ENCODE measurements at places on chromosomes 3 and 15.

DNA sequence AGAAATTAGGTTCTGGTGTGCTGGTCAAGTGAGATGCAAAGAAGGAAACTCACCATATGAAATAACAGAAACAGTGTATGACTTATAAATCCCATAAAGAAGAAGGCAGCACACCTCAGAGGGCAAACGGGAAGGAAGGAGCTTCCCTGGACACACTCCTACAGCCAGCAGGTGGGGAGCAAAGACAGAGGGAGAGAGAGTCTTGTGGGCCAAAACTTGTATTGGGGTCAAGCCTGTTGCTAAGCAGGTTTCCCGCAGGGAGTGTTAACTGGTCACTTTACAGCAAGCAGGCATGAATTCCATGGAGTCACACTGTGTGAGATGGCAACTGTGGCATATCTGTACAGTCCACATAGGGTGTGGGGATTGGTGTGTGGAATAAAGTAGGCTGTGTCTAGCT lies 222.9 kb upstream of the NDN start:
- DNase-seq, result no peak

GRCh38 chr3:136631424-136631823 lies 120.8 kb downstream of the STAG1 start:
- no peak for DNase-seq

DNA sequence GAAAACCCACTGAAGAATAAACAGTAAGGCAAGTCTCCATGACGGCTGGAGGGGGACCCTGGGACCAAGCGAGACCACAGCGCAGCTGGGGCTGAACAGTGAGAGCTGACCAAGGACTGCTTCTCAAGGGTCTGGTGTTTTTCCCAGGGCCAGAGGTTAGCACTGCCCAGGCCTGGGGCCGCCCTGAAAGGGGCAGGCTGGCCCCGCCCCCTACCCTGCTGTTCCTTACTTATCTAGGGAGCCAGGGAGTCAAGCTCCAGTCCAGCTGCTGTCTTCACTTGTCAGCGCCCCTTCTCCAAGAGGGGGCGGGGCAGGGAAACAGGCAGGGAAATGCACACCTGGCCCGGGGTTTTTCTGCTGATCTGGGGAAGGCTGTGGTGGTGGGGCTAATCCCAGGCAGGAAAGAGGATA lies 51.6 kb upstream of the HACD2 start:
- DNase-seq, result no peak

DNA sequence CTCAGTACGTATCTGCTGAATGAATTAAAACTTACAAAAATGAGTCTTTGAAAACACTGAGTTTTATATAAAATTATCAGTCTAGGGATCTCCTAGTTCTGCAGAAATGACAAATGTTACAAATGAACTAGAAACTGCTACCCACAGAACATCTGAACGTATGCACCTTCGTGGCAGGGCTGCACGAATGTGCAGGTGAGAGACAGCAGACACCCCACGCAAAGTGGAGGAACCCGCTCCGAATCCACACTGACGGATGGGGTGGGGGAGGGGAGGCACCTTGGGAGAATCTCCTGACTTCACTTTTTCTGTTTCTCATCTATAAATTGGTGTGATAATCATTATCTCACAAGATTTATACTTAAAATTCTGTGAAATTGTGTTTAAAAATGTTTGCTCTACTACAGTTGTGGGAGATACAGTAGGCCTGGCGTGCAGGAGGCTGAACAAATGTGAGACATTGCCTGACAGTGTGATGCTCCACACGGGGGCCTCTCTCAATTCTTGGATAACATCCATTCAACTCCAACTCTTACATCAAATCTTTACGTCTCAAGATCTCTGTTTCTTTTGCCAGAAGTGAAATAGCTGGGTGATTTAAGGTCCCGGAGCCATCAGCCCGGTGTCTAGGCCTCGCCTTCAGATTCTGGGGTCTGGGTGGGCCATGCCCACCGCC lies 86.9 kb downstream of the ATP10A start:
- DNase-seq, result no peak

DNA sequence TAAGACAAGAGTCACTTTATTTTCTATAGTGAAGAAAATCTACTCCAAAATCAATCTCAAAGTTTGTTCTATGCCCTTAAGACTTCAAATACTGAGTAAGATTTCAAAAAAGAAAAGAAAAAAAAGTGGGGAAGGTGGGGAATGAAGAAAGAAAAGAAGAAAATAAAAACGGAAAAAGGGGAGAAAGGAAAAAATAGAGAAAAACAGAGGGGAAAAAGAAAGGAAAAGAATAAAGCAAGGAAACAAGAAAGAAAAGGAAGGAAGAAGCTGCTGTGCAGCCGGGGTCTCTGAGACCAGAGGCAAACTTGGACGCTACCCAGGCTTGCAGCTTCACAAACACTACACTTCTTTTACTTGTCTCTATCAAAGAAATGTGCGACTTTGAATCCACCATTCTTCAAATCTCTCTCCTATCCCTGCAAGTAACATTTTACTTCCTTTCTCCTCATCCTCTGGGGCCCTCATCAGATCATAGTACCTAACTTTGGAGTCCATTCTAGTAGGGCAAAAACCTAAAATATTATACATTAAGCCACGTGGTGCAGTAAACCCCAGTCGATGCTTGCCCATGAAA lies 279.8 kb downstream of the FOXP1 start:
- no peak for DNase-seq

GRCh38 chr3:63990733-63991132 lies 32.6 kb downstream of the PSMD6 start:
- no peak for DNase-seq

DNA sequence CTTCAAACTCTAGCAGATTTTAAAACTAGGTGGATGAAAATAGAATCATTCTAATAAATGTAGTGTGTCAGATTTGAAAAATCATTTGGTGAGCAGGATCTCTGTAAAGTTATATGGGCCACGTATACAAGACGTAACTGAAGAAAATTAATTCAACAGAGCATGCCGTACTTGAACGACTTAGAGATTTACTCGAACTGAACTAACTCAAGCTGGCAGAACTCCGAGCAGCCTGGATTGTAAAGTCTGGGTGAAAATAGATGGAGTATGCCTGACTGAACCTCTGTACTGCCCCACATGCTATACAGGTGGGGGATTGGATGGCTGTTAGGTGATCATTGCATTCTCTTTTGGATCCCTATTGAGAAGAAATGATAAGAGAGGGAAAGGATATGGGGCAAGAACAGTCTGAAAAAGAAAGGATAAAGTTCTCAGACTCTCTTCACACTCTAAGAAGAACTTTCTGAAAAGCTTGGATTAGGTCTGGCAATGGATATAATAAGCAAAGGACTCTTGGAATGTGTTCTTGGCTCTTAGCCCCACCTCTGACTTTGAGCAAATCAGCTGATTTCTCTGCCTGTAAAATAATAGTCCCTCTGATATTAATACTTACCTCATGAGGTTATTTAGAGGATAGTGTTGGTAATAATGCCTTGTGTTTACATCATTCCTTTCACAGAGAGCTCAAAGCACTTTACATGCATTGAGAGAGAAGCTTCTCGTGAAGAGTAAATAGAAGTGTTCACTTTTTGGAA lies 147.5 kb downstream of the FILIP1L start:
- DNase-seq, result no peak

DNA sequence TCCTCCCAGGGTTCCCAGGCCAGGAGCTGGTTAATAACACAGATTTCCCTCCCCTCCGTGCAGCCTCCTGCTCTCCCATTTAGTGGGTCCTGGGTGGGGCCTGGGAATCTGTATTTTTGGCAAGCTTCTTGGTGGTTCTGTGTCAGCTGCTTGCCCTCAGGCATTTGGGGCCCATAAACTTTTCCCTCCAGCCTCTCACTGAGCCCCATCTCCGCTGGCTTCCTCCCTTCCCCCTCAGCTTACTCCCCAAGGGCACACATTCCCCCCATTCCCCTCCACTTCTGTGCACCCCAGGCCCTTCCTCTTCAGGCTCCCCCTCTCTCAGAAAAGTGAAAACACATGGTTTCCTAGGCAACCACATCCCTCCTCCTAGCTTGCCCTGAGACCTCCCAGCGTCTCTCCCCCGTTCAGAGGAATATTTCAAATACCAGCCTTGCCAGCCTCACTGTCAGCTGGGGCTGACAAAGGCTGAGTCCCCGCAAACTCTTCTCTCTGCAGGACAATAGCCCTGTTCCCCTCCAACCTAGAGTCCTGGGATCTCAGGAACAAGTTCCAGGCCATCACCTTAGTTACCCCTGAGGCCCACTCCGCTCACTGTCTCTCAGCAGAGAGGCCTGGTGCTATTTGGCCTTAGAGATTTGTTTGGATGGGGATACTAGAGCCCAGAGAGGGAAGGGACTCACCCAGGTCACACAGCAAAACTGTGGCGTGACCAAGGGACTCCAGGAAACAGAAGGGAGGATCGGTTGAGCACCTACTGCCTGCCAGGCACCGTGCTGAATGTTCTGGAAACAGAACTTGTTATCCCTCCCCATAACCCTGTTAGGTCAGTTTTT lies 44.6 kb upstream of the SMAD6 start:
- DNase-seq, result no peak

- peak; percentile 78 for DNase-seq
Observed at GRCh38 chr15:39287322-39288195, 293.3 kb upstream of the THBS1 start.

GRCh38 chr3:5210926-5211325 lies 23.4 kb downstream of the EDEM1 start:
- DNase-seq, result no peak

GRCh38 chr3:53134631-53135232 lies 4.5 kb upstream of the RFT1 start:
- DNase-seq, result peak; percentile 68

- no peak for DNase-seq
Observed at GRCh38 chr3:58175437-58176184, 35.2 kb downstream of the DNASE1L3 start.

DNA sequence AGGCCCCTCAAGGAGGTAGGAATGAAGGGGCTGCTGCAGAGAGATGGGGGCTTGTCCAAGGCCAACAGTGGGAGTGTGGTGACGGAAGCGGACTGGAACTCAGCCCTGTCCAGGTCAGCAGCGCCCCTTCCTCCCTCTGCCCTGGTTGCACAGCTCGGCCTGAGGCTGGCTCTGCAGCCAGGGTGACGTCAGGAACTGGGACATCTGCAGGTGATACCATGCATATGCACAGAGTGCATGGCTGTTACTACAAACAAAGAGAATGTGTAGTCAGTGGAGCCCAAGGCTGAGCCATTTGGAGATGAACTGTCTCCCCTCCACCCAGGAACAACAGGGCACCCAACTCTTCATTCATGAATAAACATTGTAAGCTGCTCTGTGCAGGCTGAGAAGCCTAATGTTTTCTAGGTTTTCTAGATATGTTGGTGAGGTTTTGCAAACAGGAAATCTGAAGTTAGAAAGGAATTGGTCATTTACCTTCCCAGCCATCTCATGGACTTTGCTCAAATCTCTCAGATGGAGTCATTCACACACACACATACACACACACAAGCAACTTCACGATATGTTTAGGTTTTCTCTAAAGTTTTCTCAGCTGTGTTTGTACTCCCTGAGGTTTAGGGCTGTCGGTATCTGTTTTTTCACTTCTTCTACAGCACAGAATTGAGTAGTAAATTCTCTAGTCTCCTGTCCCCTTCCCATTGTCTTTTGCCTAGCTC lies 117.2 kb downstream of the TLE3 start:
- no peak for DNase-seq

- DNase-seq, result no peak
Observed at GRCh38 chr3:137171834-137172603, 214.2 kb downstream of the IL20RB start.

- no peak for DNase-seq
Observed at GRCh38 chr3:116929505-116930222, 220.1 kb downstream of the TUSC7 start.

DNA sequence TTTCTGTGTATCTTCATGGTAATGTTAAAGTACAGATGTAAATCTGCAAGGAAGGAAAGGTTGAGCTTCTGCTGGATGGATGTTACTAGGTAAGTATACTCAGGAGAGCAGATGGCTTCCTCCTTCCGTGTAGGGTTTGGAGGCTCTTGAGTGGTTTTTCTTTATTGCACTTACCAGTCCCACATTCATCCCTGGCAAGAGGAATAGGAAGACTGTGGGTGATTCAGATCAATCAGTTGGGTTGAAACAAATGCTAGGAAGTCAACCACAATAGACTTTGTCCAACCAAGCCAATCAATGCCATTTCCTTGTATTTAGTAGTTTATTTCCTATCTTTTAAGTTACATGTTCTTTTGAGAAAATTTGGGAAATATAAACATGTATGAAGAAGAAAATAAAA lies 26.6 kb downstream of the MYZAP start:
- DNase-seq, result no peak

- DNase-seq, result no peak
Observed at GRCh38 chr3:13894807-13895154, 14.9 kb upstream of the WNT7A start.

- DNase-seq, result peak; percentile 24
Observed at GRCh38 chr3:184523825-184524615, 37.6 kb upstream of the EPHB3 start.

DNA sequence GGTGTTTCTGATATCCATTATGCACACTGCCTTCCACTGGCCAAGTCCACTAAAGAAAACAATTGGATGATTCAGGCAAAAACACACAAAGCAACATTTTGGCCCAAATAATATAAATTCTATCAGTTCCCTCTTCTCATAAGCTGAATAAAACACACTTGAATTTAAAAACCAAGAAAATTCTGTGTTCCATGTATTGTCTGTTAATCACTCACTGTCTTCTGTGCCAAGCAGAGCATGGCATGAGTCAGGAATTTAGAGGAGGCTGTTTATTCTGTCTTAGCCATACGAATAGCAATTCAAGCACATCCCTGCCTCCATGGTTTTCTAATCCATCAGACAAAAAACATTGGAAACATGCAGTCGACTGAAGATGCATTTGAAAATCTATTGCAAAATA lies 215.6 kb upstream of the UMPS start:
- no peak for DNase-seq

- DNase-seq, result no peak
Observed at GRCh38 chr3:119156868-119157267, 10.9 kb downstream of the TEX55 start.

- no peak for DNase-seq
Observed at GRCh38 chr3:160587105-160587504, 21.7 kb upstream of the KPNA4 start.

DNA sequence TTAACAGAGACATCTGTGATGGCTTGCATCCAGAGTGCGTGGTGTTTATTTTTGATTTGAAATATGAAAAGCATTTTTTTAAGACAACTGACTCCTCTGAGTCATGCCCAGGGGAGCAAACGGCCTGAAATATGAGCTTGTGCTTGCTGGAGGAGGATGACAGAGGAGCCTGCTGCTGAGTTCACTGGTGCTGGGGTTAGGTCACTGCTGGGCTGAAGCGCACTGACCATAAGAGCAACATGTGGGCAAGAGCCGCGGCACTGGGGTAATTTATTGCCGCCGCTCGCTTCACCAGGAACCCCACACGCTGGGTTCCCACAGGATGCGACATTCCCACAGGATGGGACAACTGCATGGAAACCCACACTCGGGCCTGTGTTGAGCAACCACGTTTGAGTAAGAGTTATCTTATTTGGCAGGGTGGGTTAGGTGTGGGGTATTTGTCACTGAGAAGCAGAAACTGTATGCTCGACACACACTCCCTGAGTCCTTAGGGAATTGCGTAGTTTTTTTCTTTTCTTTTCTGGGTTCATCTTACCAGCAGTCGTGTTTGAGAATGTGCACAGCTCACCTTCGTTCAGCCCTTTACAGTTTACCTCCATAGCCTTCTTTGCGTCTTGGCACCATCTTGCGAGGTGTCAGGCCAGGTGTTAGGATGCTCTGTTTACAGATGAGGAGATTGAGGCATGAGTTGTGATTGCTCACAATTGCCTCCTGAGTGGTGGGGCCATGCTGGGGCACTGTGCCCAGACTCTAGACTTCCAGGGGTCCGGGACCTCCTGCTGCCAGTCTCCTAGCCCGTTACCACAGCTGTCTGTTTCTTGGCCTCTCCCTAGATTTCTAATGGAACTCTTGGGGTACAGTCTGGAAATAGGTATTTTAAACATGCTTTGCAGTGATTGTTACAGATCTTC lies 60.4 kb downstream of the SMAD3 start:
- no peak for DNase-seq

GRCh38 chr3:184261854-184262763 lies 756 bp upstream of the CAMK2N2 start:
- DNase-seq, result peak; percentile 81
